ENCODE measurements at places on chromosomes 11 and 22.

GRCh38 chr11:15223318-15223717, 108.6 kb downstream of the INSC start:
- DNase-seq, result no peak

DNA sequence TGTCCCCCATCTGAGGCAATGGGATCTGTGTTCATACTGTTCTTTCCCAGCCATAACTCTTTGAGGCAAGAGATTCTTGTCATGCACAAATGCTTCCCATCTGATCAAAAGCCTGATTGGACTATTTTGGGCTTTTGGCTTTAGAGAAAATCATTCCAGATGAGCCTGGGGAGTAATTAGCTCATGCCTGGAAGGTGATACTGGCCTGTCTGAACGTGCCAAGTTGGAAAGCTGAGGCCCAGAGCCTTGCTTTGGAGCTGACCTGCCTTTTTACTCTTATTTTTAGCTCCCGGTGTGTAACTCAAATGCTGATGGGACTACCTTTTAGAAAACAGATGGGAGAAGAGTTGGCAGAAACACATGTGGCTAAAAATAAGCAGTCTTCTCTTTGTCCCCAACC, 105.0 kb downstream of the DBX1 start:
- no peak for DNase-seq

DNA sequence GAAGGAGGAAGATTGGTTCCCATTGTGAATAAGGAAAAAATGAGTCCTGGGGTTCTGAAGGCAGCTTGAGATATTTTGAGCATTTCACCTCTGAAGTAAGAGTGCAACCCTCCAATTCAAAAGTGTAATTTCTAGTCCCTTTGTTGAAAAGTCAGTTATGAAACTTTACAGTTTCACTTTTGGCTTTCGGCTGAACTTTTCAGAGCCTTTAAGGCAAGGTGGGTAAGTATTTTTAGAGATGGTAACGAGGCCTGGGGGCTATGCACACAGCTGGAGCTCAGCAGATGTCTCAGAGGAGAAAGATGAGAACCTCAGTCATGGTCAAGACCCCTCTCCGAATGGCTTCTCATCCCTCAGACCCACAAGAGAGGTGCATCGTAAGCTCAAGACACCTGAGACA, 267.6 kb downstream of the KIRREL3 start:
- no peak for DNase-seq

DNA sequence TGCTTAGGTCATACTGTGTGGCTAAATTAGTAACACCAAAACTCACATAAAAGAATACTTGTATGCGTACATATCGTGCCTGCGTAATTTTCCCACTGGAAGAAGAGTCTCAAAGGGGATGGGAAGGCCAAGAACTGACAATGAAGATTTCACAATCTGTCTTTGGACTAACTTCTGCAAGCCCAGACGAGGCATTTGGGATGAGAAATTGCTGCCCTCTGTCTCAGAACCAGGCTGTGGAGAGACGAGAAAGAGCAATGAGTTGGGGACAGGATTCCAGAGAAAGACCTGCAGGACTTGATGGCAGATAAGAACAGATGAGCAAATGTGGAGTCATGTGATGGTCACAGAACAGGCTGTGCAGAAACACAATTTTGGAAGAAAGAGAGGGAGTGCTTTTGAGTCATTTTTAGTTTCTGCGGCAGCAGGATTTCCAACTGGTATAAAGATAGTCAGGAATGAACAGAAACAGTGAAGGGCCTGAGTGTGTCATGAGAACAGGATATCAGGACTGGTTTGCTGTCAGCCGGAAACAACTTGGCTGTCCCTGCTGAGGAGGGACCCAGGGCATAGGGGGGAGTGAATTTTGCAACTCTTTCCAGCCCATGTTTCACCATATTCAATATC, 82.7 kb upstream of the CTSC start:
- peak; percentile 51 for DNase-seq

DNA sequence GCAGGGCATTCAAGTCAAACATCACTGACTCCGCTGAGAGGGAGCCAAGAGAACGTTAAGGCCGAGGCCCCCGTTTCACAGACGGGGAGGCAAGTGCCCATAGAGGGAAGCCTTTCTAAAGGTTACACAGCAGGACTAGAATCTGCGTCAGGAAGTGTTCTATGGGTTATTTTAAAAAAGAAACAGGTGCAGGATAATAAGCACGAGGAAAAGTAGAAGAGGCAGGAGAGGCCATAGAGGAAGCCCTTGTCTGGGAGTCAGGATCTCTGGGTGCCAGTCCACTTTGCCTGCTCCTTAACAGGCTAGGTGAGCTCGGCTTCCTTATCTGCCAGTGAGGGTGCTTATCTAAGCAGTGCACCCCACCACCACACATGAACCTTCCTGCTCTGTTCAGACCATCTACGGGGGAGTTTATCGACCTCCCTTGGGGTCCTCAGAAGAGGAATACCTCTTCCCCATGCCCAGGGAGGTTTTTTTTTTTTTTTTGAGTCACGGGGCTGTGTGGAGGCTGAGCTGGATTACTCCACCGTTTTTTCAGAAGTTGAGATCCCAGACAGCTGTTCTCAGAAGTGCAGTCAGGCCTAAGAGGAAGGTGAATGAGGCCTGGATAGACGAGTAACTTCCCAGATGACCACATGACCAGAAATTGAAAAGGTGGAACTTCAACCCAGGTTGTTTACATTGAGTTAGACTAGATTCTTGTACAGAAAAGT, 1.2 kb upstream of the FCHSD2 start:
- DNase-seq, result peak; percentile 64

GRCh38 chr11:71335371-71335770, 83.0 kb upstream of the SHANK2 start:
- DNase-seq, result no peak

DNA sequence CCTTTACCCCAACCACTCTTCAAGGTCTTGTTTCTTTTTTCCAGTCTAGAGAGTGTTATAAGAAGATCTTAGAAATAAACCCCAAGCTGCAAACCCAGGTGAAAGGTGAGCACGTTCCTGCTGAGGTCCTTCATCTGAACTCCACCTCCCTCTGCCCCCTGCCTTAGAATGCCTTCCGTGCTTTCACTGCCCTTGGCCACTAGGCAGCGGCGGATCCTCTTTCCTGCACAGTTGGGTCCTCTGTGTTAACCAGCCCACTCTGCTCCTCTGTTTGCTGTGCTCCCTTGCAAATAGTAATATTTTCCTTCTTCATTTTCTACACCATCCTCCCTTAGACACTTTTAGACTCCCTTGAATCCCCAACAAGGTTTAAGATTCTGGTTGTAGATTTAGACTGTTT, 24.3 kb downstream of the TTC12 start:
- DNase-seq, result no peak

- no peak for DNase-seq
Measured at GRCh38 chr22:47460861-47461260, 698.4 kb downstream of the TBC1D22A start.

All from suppressor macrophage treated with lipopolysaccharide for 4 hours (primary cell).